ENCODE measurements at places on chromosomes 12 and 14. TPM values are rescaled to one million over a fixed set of nuclear protein-coding genes. Genes with fewer than 3 reads are reported as not detected.

The PPP4R4 gene
- total RNA-seq: 6.1 TPM

The MIP gene
- not detected for total RNA-seq

The GPR84 gene
- not detected for total RNA-seq

- H3K4me3 ChIP-seq: peak overlapping the region; percentile 57
- no peaks in the 10 kb centered on the region for H3K36me3 ChIP-seq
- H3K27ac ChIP-seq: no peak overlapping the region
- no peaks in the 10 kb centered on the region for H3K27me3 ChIP-seq
These were observed 1.1 kb downstream of the LIN52 start for GRCh38 chr14:74085828-74086227.

The NAV3 gene
- total RNA-seq: 16.2 TPM

The GPR68 gene
- 4.2 TPM for total RNA-seq

Measured in vagina (tissue), 2 donors.